GM10248 (cell line): ENCODE measurements at places on chromosomes 6 and 20.

GRCh38 chr20:1835186-1836035, 59.8 kb upstream of the SIRPA start:
- no peak for DNase-seq

DNA sequence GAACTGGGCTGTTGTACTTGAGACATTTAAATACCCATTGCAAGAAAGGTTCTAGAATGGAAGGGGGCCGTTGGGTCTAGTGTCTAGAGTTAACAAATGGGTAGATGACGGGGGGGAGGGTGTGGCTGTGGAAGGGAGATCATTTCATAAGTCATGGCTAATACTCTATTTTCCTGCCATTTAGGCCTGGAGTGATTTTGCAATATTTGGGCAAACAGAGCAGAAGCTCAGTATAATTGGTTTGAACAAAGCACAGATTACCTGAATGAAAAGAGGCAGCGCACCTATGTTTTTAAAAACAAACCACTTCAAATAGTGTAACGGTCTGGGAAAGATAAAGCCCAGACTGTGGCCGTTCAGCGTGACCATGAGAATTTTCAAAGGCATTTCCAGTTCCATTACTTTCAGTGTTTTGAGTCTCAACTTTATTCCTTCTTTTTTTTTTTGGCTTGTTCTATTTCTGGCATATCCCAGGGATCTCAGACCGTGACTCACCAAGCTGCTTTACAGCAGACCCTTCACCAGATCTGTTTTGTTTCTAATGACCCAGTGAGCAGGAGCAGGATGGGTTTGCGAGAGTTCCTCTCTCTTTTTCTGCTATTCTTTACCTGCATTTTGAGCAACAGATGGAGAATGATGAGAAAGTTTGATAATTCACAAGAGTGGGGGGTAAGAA, 73.7 kb downstream of the LYRM2 start:
- no peak for DNase-seq

DNA sequence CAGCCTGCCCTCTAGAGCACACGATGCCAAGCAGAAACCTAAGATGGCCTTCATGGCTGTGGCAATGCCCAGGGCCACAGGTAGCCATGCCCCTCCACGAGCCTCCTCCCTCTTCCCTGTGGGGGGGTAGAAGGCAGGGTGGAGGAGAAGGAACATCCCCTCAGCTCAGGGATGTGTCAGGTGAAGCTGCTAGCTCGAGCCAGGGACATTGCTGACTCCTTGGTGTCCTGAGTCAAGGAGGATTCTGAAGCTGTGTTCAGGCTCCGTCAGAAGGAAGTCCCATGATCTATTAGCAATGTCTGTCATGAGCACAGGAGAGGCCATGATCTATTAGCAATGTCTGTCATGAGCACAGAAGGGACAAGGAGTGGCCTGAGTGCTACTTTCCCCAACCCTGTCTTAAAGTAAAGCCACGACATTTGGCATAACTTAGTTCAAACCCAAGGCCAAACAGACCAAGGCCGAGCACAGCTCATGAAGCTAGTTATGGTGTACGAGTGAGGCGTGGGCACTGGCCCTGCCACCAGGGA, 87.8 kb downstream of the BMP7 start:
- no peak for DNase-seq

DNA sequence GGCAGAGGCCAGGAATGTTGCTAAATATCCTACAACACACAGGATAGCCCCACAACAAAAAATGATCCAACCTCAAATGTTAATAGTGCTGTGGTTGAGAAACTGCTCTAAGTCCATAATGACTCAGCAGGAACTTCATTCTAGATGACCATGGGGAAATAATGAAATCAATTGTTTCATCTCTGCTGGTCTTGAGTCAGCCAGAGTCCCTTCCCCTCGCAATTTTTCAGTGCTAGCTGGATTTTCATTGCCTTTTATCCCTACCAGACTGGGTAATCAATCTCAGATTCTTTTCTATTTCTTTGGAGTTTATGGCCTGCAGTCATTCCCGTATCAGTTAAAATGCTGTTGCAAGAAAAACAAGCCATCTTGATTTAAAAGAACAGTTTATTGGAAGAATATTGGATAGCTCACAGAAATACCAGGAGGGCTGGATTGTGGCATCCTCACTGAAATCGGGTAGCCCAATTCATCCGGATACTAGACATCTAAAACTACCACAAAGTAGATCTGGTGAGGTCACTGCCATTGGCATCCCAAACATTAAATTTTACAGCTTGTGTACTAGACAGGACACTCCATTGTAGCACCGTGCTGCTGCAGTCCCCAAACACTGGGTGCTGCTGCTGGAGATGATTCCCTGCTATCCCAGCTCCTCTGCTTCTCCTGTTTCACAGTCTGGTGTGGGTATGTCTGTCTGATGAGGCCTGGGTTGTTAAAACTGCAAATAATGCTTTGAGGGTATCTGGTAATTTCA, 30.3 kb upstream of the POPDC3 start:
- DNase-seq = no peak

- DNase-seq = no peak
Observed at GRCh38 chr6:6844530-6844929, 256.0 kb downstream of the LY86 start.

GRCh38 chr6:125714441-125715090, 34.9 kb upstream of the HEY2 start:
- no peak for DNase-seq

DNA sequence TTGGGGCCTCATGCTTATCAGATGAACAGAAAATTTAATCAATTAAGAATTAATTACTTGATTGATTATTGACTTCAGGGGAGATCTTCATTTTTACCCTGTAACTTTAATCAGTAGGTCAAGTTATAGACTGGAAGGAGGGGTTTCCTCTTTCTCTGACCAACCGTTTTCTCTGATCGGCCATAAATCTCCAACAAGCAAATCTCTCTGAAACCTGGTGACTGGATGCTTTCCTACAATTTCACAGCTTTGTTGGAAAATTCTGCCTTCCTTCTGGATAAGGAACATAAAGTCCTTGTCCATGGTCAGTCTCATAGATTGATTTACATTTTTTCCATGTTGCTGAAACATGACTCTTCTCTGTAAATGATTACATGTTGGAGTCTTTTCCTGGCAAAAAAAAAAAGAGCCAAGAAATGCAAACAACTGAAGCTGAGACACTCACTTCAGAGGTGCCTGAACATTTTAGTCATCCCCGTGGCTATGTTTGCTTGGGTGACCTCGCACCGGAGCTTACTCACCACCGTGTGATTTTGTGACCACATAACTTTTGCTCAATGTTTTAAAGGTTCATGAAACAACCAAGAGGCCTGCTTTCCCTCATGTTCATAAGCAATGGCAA, 31.0 kb downstream of the IRF4 start:
- DNase-seq = peak; percentile 83
